ENCODE measurements at places on chromosomes 2 and 18.
A peak's percentile ranks its signal among the peaks of the same experiment; 100 is the strongest.

GRCh38 chr2:81895620-81896250 is 1591.2 kb upstream of the LRRTM1 start:
- DNase-seq: no peak

- DNase-seq: no peak
These were observed 184.8 kb upstream of the KLHL29 start for GRCh38 chr2:23200068-23200786.

DNA sequence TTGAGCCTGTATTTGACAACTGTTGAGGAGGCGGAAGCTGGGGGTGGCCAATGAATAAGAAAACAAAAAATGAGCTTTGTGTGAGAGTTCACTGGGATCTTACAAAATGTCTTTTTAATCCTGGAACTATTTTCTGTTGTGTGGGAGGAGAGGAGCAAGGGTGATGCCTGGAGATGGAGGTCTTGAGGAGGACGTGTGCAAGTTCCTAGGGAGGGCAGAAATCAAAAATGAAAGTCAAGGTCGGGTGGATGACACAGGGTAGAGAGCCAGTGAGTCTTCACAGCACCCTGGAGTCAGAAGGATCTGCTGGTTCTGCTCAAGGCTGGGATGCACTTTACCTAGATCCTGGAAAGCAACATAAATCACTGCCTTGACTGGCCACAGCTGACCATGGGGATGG is 180.3 kb upstream of the PKDCC start:
- no peak for DNase-seq

DNA sequence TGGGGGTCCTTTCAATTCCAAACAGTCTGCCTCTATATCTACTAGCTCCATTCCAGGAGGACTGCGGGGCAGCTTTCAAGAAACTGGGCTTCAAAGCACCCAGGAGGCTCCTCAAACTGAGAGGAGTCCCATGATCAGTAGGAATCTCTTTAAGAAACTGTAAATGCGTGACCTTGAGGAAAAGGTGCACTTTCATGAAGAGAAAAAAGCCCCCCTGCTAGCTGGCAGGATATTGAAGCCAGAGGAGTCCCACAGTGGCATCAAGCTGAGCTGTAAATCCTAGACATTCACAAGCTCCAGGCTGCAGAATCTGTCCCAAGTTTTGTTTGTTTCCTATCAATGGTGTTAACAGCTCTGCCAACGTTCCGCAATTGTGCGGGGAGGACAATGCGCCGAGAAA is 790.1 kb downstream of the SLC4A3 start:
- no peak for DNase-seq

DNA sequence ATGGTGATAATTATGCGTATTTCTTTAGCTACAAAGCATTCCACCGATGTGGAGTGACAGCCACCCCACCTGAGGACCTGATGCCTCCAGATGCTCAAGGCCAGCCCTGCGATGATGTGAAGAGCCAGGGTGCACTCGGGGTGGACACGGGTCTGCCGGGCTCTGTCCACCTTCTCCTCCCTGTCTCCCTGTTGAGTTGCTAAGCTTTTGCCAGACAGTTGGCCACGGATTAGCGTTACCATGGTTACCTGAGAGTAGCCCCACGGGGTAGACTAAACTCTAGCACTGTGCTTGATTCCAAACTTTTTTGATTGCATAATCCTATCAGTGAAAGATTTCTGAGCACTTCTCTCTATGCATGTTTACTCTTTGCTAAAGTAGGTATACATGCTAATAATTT is 86.2 kb downstream of the SMIM21 start:
- DNase-seq: peak; percentile 18

DNA sequence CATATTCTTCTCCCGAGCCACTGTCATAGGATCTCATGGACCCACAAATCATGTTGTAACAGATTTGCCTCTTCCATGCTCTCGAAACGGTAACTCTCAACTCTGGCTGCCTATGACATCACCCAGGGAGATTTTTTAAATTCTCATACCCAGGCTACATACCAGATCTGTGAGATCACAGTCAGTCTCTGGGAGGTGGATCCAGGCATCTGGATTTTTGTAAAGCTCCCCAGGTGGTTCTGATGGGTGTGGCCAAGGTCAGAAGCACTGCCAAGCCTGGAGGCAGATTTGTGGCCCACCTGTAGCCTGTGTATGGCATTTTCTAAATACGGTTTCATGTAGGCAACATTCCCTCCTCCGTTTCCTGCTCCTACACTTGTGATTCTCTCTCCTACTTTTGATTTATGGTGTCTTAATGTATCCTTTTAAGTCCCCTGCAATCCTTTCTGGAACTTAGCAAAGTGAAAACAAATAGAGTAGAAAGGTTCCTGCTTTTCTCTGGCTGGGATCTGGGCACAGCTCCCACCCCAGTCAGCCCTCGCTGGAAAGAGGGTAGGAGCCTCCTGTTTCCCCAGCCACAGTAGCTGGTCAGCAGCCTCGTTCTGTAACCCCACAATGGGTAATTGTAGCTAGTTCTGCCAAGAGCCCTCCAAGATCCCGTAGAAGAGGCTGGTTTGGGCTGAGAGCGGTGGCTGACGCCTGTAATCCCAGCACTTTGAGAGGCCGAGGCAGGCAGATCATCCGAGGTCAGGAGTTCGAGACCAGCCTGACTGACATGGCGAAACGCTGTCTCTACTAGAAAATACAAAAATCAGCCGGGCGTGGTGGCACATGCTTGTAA is 96.2 kb downstream of the KLHL29 start:
- DNase-seq: no peak

GRCh38 chr18:56221195-56222065 is 417.0 kb downstream of the TXNL1 start:
- no peak for DNase-seq

- DNase-seq: no peak
These were observed 134.4 kb downstream of the COL4A4 start for GRCh38 chr2:227029426-227030105.

GRCh38 chr2:2493496-2493895 is 162.4 kb upstream of the MYT1L start:
- no peak for DNase-seq

DNA sequence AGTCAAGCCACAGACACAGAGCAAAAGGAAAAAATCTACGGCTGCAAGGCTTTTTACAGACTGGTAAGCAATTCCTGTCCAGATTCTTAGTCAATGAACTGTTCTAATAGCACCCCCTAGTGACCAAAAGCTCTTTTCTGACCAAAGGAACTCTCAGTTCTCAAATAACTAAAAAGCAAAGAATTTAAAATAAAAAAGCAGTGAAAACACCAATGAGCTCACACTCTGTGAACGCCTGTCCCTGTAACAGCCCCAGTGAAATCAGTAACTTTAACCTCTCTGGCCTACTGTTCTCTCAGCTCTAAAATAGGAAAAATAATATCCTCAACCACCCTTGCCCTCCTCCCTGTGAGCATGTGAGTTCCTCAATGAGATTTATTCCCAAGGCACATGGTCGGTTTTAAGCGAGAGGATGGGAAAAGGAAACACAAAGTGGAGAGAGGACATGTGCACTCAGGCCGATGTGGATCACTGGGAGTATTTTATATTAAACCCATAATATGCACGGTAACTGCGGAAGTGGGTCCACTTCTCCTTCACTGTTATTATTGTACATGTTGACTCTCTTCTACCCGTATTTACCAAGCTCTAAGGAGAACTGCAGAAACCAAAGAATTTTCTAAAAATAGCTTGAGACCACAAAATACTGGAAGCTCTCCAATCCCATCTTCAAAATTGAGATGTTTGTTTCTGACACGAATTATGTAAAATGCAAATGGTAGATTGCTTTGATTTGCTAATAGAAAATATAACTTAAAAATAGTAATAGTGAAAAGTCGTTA is 128.5 kb downstream of the STK39 start:
- DNase-seq: peak; percentile 86

DNA sequence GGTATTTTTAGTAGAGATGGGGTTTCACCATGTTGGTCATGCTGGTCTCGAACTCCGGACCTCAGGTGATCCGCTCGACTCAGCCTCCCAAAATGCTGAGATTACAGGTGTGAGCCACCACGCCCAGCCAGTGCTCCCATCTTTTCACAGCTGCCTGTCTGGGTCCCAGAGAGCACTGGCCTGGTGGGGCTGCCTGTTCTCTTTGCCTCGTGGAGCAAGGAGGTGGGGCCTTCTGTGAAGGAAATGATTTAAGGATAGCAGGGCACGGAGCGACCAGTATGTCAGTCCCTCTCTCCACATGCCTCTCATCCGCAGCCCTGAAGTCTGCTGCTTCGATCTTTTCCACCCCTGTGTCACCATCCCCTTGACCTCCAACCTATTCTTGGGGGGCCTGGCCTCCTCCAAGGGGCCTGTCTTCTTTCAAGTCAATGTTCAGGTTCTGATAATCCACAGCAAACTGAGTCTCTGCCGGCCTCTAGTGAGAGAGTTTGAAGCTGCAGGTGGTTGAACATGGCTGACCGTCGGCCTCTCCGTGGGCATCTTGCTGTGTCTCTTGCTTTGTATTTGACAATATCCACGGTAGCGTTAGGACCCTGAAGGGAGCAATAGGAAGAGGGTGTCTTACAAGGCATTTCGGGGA is 28.2 kb upstream of the GIGYF2 start:
- peak; percentile 52 for DNase-seq

- no peak for DNase-seq
These were observed 263.5 kb downstream of the ZNF407 start for GRCh38 chr18:74861154-74861553.

GRCh38 chr2:69271831-69272257 is 115.2 kb downstream of the GFPT1 start:
- no peak for DNase-seq

- no peak for DNase-seq
These were observed 233.9 kb downstream of the ATAD2B start for GRCh38 chr2:23692851-23693605.

GRCh38 chr2:1808981-1809422 is 64.7 kb upstream of the PXDN start:
- DNase-seq: no peak

DNA sequence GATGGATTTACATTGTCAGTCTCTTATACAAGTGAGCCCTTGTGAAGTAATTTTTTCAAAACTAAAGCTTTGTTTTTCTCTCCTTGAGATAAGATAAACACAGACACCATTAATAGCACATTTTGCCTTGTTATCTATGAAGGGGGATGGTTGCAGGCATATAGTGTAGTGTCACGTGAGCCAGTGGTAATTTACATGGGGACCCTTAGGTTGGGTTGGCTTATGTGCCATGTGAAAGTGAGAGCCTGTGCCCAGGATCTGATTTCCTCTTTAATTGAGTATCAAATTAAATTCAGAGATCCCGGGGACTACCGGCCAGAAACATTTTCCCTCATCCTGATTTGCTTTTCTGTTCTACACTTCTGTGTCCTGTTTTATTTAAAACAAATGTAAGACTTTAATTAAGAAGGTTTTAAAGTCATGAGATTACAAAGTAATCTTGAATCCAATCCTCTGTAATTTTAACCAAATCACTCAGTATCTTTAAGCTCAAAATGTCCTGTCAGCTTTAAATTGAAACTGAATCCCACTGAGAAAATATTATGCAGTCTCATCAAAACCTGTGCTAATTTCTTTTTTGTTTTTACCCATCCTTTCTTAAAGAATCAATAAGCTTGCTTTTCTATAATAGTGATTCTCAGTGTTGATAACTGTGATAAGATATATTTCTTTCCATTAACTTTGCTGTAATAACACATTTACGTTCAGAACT is 63.8 kb downstream of the PTPRM start:
- no peak for DNase-seq

- DNase-seq: no peak
These were observed 176.8 kb downstream of the RTP5 start for GRCh38 chr2:242046206-242046826.

DNA sequence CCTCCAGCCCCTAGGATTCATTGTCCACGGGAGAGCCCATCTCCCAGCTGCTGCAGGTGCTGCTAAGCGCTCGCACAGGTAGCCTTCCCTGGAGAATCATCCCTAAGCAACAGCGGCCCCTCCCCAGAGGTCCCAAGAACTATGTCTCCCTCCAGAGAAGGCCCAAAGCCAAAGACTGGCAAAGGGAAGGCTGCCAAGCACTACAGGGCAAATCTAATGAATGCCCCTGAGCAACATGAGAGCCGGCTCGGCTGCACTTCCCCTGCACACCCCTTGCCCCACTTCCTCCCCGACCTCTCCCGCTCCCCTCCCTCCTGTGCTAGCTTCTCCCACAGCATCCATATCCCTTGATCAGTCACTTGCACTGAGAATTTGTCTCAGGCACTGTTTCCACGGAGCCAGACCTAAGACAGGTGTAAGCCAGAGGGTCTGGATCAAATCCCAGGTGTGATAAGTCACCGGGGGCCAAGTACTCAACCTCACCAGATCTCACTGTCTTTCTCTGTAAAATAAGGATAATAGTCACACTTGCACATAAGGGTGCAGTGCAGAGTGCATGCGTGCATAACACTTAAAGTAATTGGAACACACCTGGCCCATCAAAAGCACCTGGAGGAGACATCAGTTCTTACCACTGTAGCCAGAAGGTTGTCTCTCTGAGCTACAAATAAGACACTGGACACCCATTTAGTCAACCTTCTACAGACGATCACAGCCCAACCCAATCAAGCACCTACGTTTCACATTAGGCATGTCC is 20.1 kb upstream of the COL6A3 start:
- DNase-seq: no peak

GRCh38 chr2:224973112-224974016 is 68.9 kb downstream of the DOCK10 start:
- DNase-seq: no peak

- DNase-seq: no peak
These were observed 198.8 kb downstream of the DCDC2C start for GRCh38 chr2:3902131-3902530.

GRCh38 chr2:218295029-218295428 is 2.7 kb upstream of the TMBIM1 start:
- DNase-seq: no peak

DNA sequence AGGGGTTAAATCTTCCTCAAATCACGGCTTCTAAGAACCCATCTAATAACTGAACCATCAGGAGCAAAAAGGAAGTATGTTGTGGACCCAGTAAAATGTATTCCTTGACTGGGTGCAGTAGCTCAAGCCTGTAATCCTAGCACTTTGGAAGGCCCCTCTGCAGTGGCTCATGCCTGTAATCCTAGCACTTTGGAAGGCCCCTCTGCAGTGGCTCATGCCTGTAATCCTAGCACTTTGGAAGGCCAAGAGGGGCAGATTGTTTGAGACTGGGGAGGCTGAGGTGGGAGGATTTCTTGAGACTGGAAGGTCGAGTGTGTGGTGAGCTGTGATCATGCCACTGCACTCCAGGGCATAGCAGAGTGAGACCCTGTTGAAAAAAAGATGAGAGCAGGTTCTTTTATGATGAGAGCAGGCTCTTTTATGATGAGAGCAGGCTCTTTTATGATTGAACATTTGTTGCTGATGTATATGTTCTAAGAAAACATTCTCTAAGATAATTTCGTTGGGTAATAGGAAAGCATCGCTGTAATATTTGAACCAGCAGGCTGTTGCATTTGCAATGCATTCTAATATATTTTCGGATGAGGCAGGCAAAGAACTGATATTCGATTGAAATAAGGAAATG is 3.5 kb upstream of the PARD6G start:
- no peak for DNase-seq

GRCh38 chr2:12083081-12083581 is 336.7 kb downstream of the LPIN1 start:
- no peak for DNase-seq

Measured in midbrain (tissue), 1 donor.